ENCODE measurements at places on chromosomes 7 and 10. TPM values are rescaled to one million over a fixed set of nuclear protein-coding genes. Genes with fewer than 3 reads are reported as not detected.

Gene STEAP1B
- 0.30 TPM for total RNA-seq

DNA sequence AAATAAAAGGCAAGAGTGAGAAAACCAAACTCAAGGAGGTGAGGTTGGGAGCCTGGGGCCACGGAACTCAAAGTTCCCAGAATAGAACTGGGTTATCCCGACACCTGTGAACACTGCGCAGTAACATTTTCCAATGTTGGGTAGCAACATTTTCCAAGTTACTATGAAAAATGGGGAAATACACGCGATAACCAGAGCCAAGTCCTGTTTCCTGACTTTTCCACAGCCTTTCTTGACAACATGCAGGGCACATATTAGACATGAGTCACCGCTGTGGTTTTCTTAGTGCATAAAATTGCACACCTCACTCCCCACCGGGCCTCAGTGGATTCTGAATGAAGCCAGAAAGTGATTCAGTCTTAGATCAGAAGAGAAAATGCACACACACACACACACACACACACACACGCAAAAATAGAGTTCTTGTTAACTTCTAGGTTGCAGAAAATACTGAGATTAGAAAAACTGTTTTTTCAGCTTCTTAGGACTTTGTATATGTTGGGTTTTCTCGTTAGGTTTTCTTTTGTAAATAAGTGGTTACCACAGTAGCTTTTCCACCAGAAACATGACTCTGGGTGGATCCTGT is 70.0 kb downstream of the CAMK1D start:
- no peak overlapping the region for H3K27ac ChIP-seq
- no peaks in the 10 kb centered on the region for H3K27me3 ChIP-seq
- no peak overlapping the region for H3K4me3 ChIP-seq
- no peaks in the 10 kb centered on the region for H3K4me1 ChIP-seq
- no peaks in the 10 kb centered on the region for H3K36me3 ChIP-seq
- no peak for DNase-seq

- no peaks in the 10 kb centered on the region for H3K36me3 ChIP-seq
- no peak overlapping the region for H3K4me3 ChIP-seq
- no peaks in the 10 kb centered on the region for H3K27me3 ChIP-seq
These were observed 100.4 kb downstream of the CUBN start for GRCh38 chr10:17029239-17029580.

GRCh38 chr7:30001998-30002397 is 12.4 kb upstream of the SCRN1 start:
- no peak overlapping the region for H3K27ac ChIP-seq
- no peak overlapping the region for H3K4me3 ChIP-seq
- DNase-seq: no peak
- H3K36me3 ChIP-seq: no peaks in the 10 kb centered on the region
- no peaks in the 10 kb centered on the region for H3K4me1 ChIP-seq

GRCh38 chr10:27448921-27449320 is 55.2 kb upstream of the RAB18 start:
- no peaks in the 10 kb centered on the region for H3K4me1 ChIP-seq
- no peaks in the 10 kb centered on the region for H3K27me3 ChIP-seq
- no peak for DNase-seq
- no peak overlapping the region for H3K4me3 ChIP-seq

Gene NAMPT
- total RNA-seq: 273 TPM

GRCh38 chr7:157413881-157414701 is 77.3 kb downstream of the DNAJB6 start:
- H3K36me3 ChIP-seq: no peaks in the 10 kb centered on the region
- H3K4me1 ChIP-seq: no peaks in the 10 kb centered on the region
- H3K4me3 ChIP-seq: no peak overlapping the region
- no peaks in the 10 kb centered on the region for H3K27me3 ChIP-seq

GRCh38 chr7:132169730-132170129 is 406.5 kb downstream of the PLXNA4 start:
- no peak for DNase-seq
- no peaks in the 10 kb centered on the region for H3K36me3 ChIP-seq
- H3K27ac ChIP-seq: no peak overlapping the region
- H3K27me3 ChIP-seq: no peaks in the 10 kb centered on the region
- H3K4me3 ChIP-seq: no peak overlapping the region
- no peaks in the 10 kb centered on the region for H3K4me1 ChIP-seq

- H3K4me3 ChIP-seq: no peak overlapping the region
- no peaks in the 10 kb centered on the region for H3K4me1 ChIP-seq
- H3K36me3 ChIP-seq: no peaks in the 10 kb centered on the region
- no peak for DNase-seq
These were observed 23.5 kb upstream of the KBTBD2 start for GRCh38 chr7:32915041-32915536.

DNA sequence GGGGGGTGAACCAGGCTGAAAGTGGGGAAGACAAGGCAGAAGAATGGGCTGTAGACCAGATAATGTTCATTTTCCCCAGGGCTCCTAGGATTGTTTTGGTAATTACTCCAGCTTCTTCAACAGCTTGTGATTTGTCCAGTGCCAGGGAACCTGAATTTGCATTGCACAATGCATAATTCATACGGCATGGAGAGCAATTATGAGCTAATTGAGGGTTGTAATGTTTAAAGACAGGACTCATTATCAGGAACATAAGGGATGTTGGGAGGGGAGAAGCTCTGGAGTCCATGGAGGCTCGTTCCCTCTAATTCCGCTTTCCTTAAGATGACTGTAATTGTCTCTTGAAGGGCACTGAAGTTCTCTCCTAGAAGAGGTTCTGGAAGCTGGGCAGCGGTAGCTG is 405.0 kb upstream of the ZMIZ1 start:
- H3K27ac ChIP-seq: no peak overlapping the region
- no peak overlapping the region for H3K4me3 ChIP-seq
- H3K27me3 ChIP-seq: no peaks in the 10 kb centered on the region

- no peak overlapping the region for H3K27ac ChIP-seq
- H3K4me1 ChIP-seq: no peaks in the 10 kb centered on the region
- no peak for DNase-seq
- H3K36me3 ChIP-seq: no peaks in the 10 kb centered on the region
- no peak overlapping the region for H3K4me3 ChIP-seq
These were observed 189.2 kb upstream of the PODXL start for GRCh38 chr7:131745390-131746248.
